Esophagus muscularis mucosa (tissue), 4 donors: ENCODE measurements at places on chromosomes 2 and 18.
A peak's percentile ranks its signal among the peaks of the same experiment; 100 is the strongest.

DNA sequence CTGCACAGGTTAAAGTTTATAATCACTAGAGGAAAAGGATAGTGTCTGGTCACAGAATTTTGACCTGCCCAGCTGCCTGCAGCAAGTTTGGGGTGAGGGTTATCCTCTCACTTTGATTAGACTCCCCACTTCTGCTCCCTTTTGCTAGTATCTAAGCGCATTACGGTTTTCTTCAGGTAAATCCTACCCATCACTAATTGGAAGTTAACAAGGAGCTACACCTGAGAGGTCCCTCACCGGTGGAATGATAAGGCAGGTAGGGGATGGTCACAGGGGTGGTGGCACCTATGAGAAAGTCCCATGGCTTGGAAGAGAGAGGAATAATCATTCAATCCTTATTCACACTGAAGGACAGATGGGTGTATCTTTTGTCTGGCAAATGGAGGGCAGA, 7.6 kb downstream of the BCL2 start:
- DNase-seq: no peak

DNA sequence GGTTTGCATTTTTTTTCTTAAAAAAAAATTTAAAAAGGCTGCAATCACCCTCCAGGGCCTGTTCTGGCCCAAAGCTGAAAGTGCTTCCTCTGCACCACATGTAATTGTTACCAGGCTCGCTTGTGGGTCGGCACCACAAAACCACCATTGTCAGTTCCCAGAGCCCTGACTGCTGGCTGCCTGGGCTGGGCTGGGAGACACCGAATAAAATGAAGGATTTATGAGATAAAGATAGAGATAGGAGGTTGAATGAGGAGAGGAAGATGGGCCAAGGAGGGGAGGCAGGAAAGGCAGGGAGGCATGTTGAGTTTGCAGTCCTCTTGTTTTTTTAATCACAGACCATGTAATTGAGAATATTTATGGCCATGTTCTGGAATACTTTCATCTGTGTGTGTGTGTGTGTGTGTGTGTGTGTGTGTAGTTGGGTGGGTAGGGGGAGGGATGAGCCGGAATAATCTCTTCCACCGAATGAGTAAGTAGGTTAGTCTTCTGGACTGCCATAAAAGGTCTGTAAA, 14.7 kb downstream of the NRP2 start:
- no peak for DNase-seq

GRCh38 chr2:162746310-162746709, 92.3 kb downstream of the KCNH7 start:
- DNase-seq: no peak

DNA sequence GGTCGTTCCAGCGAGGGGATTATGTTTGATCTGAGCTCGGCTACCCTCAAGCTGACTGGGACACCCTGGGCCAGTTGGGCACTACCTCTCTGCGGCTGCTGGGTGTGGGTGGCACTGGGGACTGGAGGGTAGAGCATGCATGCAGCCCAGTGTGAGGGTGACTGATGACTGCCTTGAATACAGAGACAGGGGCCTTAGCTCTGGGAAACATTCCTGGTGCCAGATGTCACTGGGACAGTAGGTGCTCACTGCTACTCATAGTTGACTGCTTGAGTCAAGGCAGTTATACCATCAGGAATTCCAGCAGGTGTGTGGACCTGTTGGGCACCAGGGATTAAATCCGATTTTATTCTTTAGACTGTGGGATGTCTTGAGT, 33.6 kb upstream of the ATP6V1B1 start:
- peak; percentile 57 for DNase-seq

- no peak for DNase-seq
Observed at GRCh38 chr18:8786483-8787370, 81.4 kb downstream of the MTCL1 start.

- no peak for DNase-seq
Observed at GRCh38 chr2:173187941-173188788, 112.5 kb downstream of the MAP3K20 start.

- DNase-seq: peak; percentile 47
Observed at GRCh38 chr2:95262896-95263542, 11.2 kb upstream of the PROM2 start.

- peak; percentile 75 for DNase-seq
Observed at GRCh38 chr18:62588217-62588616, 65.4 kb downstream of the ZCCHC2 start.

DNA sequence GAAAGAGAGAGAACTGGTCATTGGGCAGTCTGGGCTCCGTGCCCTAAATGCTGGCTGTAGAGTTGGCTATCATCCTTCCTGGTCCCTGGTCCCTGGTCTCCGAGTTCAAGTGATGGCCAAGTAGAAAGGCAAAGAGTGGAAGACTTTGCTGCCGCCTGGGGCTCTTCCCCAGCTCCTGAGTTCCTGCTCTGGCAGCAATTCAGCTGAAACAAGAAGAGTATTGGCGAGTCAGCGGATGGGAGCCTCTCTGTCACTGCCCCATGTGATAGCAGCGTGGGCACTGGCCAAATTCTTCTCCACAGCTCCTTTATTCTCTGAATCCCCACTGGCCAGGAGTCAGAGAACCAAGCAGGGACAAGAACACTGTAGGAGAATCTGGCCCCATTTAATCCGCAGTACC, 351.0 kb upstream of the POU3F3 start:
- no peak for DNase-seq

- DNase-seq: no peak
Observed at GRCh38 chr2:231037202-231037730, at the start of gene C2orf72. TSS of gene C2orf72 (plus strand) at chr2:231037523. CDS start at chr2:231037566, 43 bp downstream.

GRCh38 chr2:61775956-61776570, 77.8 kb downstream of the FAM161A start:
- DNase-seq: no peak

DNA sequence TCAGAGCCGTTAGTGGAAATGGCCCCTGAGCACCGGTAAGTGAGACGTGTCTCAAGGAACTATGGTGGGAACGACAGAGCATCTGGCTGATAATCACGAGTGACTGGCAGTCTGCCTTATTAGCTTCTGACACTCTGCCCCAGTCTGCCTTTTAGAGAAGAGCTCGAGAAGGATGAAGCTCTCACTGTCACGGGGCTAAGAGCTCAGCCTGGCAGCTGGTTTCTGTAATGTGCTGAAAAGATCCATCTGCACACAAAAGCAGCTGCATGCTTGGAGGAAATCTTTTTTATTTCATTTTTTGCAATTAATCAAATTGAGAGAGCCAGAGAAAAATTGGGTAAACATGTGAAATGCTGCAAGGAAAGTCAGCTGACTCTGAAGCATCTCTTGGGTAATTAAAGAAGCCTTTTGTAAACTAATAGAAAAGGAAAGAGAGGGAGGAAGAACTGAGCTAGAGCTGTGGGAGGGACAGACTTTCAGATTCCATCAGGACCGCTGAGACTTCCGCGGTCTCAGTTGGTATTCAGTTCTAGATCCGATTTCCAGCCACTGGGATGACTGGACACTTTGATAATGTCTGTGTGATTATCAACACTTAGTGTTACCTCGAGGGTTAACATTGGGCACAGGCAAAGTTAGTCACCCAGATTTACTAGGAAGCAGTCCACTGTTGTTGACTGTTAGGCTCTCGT, 24.4 kb downstream of the MBP start:
- no peak for DNase-seq

DNA sequence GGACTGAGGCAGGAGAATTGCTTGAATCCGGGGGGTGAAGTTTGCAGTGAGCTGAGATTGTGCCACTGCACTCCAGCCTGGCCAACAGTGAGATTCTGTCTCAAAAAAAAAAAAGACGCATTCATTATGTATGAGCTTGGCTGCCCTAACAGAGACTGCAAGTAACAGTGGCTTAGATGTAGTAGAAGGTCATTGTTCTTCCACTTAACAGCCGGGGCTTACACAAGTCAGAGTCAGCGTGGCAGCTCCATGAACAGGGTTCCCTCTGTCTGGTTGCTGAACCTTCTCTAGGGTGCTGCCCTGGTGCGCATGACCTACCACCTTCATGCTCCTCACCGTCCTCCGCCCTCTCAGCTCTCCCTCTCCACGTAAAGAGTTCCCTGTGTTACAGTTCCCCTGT, 49.1 kb upstream of the IGFBP2 start:
- DNase-seq: no peak

DNA sequence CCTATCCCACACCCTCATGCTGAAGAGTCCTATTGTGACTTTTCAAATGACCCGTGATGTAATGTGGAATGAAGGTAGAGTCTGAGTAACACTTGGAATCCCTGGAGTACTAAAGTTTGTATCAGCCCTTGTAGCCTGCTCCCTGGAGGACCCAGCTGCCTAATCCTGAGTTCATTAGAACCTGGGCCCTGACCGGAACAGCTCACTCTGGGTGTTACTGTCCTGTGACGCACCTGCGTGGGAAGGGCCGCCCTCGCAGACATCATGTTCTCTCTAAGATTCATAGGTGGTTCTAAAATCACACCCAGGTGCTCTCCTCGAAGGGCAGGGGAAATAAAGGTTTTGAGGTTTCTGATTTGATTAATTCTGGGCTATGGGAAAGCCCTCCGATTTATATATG, 62.3 kb downstream of the NCK2 start:
- no peak for DNase-seq

DNA sequence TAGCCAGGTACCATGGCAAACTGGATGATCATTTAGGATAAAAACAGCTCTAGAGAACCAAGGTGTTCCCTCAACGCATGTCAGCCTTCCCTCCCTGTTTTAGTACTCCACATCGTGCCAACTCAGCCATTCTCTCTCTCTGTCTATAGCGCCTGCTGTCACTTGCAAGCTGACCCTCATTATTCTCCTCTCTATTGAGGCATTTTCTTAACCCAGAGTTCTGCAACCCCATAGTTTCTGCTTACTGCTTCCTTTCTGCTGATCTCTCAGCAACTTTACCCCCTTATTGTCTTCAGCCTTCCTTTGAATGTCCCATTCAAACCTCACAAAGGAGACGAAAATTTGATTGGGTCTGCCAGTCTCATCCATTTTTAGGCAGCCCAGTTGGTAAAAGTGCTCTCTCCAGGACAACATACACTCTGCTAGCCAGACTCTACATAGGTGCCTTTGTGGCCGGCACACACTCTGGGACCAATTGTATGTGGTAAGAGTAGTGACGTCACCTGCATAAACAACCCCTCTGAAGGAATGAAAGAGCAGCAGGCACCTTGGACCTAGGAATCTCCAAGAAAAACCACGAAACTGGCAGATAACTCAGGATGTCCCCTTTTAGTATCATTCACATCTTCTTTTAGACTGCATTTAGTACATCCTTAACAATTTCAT, 367.2 kb upstream of the KCNH7 start:
- no peak for DNase-seq

GRCh38 chr2:218881744-218882460, 1.2 kb downstream of the WNT10A start:
- no peak for DNase-seq

- no peak for DNase-seq
Observed at GRCh38 chr18:22503803-22504202, 86.1 kb upstream of the CTAGE1 start.

DNA sequence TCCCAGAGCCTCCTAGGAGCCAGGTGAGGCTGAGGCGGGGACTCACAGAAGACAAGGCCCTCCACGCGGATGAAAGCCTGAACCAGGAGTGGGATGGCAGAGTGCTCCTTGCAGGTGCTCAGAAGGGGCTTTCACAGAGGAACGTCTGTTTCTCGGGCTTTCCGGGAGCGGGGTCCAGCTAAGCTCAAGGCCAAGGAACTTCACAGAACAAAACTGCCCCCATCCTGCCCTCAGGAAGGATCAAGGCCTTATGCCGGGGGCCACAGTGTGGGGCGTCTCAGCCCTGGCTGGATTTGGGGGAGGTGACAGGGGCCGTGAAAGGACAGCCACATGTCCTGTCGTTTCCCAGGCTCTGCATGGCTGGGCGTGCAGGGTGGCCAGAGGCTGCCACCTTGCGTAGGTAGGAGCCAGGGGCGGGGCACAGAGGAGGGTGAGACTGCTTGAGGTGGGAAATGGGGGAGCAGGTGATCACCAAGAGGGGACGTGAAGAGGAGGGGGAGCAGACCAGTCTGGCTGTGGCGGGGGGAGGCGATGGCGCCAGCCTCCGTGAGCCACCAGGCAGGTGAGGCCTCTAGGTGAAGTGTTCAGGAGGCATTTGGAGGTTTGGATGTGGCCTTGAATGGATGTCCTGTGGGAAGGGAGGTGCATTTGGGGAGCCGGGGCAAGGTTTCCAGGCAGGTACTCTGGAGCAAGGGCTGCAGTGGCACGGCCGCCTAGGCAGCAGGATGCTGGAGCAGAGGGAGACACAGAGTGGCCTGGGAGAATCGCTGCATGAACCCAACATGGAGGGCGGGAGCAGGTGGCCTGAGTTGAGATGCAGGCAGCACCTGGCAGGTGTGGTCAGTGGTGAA, 79.1 kb downstream of the TWIST2 start:
- no peak for DNase-seq

DNA sequence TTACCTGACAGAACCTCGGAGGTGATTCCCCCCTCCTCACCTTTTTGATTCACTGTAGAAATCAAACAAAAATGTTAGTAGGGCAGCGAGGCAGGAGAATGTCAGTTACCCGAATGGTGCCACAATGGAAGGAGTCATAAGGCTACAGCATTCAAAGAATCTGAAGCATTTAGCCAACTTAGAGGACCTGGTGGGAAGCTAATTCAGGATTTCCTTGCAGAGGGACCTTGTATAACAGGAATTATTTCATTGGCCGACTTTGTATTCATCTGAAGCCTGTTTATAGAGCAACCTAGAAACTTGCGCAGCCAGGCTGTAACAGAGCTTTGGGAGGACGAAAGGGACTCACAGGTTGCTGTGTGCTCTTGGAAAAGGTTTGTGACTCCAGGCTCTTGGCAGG, 129.1 kb upstream of the MMADHC start:
- no peak for DNase-seq

GRCh38 chr2:2050446-2050845, 280.6 kb downstream of the MYT1L start:
- DNase-seq: peak; percentile 45

DNA sequence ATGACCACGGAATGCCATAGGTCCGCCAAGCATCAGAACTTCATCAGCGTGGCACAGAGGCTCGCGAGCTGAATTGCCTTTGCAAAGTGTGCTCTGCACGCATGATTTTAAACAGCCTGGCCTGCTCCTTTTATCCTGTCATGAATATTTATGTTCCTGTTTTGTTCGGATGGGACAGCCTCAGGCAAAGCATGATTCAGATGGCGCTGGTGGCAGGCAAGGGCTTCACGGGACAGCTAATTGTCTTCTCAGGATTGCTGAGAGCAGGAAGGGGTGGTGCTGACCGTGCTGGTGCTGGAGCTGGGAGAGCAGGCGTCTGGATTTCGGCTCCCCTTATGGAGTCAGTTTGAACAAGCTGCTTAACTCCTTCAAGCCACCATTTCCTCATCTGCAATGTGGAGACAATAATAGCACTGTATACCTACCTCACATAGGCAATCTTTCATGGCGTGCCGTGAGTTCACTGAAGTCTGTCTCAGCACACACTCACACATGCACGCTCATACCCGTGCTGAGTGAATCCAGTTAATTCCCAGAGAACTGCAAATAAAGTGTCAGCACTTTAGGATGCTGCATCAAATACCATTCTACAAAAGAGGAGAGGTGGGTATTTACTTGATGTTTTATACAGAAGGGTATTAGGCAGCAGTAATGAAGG, 79.7 kb upstream of the APCDD1 start:
- DNase-seq: no peak
